ENCODE measurements at places on chromosomes 13 and 19.

DNA sequence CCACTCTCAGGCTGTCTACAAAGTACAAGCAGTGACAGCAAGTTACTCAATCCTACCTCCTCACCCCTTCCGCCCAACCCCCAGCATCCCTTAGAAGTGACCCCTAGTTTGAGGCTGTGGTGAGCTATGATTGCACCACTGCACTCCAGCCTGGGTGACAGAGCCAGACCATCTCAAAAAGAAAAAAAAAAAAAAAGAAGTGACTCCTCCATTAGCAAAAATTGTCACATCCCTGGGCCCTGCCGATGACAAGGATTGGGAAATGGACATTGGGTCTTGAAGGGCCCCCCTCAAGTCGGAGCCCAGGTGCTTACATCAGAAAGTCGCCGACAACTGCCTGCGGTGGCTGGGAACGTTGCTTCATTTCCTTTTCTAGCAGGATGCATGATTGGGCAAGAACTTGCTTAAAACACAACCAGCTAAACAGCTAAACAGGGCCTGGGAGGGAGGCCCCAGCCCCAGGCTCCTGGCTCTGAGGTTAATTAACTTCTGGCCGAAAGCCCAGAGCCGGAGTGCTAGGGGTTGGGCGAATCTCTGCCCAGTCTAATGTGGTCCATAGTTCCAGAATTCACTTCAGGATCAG is 15.3 kb downstream of the RAB3D start:
- no peak for DNase-seq

GRCh38 chr19:3075605-3076431 is 13.5 kb upstream of the TLE5 start:
- DNase-seq, result peak; percentile 70

DNA sequence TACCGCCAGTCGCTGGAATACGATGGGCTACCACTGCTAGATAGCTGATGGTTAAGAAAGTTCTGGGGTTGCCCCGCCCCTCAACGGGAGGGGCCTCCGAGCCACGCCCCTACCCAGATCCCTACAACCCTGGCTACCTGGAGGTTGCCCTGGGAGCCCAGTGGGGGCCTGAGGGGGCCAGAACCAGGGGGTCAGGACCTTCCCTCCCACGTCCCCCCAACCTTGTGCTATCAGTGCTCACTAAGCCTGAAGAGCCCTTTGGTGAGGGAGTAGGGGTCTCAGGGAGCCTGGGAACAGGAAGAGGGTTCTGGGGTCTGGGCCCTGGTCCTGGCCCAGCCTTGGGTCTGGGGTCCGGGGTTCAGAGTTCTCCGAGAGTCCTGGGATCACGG is 8.9 kb downstream of the OCEL1 start:
- no peak for DNase-seq

GRCh38 chr19:46731007-46731501 is 14.1 kb upstream of the PRKD2 start:
- DNase-seq, result no peak

GRCh38 chr13:48265217-48265815 is 32.3 kb downstream of the ITM2B start:
- DNase-seq, result no peak

DNA sequence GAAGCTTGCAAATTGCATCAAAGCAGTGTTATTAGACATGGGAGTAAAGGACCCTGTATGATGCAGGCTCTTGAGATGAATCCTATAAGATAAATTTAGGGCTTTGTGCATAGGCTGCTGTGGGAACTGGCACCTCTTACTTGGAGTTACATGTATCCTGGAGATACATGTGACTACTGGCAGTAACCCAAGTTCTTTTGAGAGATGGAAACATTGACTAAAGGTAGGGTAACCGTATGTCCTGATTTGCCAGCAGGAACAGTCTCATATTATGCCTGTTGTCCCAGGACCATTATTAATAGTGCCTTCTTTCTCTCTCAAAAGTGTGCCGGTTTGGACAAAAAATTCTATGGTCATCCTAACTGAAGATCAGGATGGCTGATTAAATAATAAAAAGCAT is 195.4 kb downstream of the LACC1 start:
- DNase-seq, result no peak

- no peak for DNase-seq
Observed at GRCh38 chr19:1811942-1812425, at the start of gene ATP8B3. Gene ATP8B3 (minus strand): TSS chr19:1812276. CDS start chr19:1811736, 540 bp downstream.

DNA sequence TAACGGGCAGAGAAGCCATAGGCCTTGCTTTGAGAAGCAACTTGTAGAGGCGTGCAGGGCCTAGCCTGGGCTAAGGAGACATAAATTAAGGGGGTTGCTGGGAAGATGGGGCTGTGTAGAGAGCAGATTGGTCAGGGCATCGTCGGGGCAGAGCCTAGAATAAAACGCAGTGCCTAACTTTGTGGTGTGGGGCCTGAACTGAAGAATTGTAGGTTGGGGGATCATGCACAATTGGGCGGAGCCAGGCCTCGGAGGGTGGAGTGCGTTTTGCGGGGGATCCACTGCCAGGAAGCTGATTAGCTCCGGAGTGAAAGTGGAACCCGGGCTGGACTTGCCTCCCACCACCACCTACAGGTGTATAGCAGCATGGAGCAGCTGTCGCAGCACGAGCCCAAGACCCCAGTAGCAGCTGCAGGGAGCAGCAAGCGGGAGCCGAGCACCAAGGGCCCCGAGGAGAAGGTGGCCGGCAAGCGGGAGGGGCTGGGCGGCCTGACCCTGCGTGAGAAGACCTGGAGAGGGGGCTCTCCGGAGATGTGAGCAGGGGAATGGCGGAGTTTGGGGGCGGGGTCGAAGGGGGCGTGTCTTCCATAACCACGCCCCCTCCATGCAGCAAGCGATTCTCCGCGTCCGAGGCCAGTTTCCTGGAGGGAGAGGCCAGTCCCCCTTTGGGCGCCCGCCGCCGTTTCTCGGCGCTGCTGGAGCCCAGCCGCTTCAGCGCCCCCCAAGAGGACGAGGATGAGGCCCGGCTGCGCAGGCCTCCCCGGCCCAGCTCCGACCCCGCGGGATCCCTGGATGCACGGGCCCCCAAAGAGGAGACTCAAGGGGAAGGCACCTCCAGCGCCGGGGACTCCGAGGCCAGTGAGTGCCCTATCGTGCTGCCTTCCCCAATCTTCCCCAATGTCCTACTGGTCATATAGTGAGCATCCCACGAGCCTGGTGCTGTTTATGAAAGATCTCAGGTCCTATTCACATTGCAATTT is 13.8 kb downstream of the DNASE2 start:
- DNase-seq, result peak; percentile 42

GRCh38 chr13:114062754-114063153 is 69.7 kb downstream of the RASA3 start:
- DNase-seq, result no peak

DNA sequence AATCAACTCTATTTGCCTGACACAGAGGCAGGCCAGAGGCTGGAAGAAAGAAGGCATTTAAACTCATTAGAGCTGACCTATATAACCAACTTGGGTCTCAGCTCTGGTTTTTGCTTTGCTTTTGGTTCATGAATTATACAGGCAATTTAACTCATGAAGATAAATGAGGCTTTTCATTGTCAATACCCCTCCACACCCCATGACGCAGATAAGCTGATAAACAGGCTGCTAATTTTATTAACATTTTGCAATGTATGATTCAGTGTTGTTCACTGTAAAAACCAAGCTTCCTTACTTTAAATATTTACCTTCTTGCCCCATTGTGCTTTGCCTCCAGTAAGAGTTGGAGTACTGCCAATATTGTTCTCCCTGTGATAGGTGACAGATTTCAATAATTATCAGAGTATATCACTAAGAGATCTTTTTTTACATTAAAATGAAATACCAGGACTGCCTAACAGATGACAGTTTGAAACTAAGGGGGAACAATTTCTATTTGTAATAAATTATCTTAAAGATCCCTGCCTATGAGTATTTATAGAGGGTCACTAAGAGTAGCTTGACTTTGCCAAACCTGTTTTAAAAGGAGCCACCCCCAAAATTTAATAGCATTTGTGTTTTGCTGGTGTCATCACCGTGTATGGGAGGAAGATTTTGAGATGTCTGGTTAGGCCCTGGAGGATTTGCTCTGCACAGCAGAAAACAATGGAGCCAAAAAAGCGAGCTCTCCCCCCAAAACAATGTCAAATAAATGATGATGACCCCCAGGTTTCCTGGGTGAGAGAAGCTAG is 472.7 kb upstream of the NBEA start:
- no peak for DNase-seq

DNA sequence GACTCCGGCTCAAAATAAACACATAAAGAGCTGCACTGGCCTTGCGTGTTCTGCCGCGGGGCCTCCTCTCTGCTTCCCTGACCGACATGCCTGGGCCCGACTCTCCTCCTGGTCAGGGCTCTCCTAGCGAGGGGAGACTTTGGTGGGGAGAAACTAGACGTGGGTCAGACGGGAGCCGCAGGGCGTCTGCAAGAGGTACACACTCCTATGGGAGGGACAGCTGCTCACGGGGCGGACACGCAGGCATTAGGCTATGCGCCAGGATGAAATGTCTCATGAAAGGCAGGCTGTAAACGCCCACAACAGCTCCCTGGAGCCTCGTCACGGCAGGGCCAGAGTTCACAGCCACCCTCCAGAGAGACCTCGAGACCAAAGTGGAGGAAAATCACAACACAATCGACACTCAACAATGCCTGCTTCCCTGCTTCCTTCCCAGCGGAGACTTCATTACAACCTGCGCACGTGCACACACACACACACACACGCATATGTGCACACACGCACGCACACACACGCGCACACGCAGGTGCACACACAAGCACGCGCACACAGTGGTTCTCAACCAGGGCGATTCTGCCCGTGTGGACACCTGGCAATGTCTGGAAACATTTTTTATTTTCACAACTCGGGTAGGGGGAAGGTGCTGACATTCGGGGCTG is 5.8 kb downstream of the SLC39A3 start:
- DNase-seq, result no peak

- DNase-seq, result no peak
Observed at GRCh38 chr13:76826527-76826926, 59.7 kb downstream of the KCTD12 start.

GRCh38 chr13:107067381-107067780 is 499.4 kb upstream of the ARGLU1 start:
- DNase-seq, result no peak

DNA sequence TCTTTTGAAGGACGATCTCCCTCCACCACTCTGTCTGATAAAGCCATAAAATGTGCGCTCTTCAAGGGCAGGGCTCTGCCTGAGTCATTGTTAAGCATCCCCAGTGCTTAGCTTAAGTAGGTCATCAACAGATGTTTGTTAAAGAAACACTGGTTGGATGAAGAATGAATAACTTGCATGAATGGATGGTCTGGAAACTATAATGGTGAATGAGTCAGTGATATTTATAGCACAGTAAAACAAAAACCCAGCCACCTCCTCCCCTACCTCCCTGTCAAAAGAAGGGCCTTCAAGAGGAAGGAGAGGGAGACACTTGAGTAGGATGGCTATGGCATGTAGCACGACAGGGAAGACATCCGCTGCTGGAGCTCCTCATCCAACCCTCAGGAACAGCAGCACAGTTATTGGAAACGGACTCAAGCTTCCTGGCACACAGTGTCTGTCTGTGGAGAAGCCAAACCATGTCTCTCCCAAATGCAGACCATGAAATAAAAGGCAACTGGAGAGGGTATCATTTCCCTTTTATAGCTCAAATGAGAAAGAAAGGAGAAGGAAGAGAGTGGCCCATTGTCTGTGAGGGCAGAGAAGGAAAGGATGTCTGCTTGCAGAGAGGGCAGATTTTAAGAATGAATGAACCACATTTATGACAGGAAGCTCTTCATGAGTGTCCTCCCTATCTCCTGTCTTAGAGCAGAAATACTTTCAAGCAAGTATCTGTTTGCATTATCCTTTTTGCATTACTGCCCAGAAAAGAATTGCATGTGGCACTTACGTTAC is 183.5 kb upstream of the UBL3 start:
- no peak for DNase-seq

DNA sequence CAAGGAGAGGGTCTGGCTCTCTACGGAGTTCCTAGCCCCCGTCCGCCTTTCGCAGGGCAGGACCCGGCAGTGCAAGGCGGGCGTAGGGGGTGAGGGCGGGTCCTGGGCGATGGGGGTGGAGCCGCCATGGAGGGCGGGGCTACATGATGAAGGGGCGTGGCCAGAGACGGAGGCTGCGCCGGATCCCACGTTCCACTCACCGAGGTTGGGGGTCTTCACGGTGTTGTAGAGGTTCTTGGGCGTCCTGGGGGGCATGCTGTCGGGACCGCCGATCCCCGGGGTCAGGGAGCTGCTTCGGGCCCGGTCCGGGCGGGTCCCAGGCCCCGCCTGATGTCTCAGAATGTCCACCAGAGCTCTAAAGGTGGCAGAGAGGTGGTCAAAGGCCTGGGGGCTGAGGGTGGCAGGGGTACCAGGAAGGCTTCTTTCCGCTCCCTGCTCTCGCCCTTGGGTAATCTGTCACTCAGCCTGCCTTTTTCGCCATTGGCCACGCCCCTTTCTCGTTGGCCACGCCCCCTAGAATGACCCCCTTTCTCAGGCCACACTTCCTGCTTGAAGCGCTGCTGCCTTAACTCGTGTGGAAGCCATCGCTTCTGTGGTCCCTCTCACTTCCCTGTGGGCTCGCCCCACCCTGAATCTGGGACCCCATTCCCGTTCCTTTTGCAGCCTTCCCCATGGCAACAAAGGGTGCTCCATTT is 2.5 kb downstream of the SHISA7 start:
- no peak for DNase-seq

DNA sequence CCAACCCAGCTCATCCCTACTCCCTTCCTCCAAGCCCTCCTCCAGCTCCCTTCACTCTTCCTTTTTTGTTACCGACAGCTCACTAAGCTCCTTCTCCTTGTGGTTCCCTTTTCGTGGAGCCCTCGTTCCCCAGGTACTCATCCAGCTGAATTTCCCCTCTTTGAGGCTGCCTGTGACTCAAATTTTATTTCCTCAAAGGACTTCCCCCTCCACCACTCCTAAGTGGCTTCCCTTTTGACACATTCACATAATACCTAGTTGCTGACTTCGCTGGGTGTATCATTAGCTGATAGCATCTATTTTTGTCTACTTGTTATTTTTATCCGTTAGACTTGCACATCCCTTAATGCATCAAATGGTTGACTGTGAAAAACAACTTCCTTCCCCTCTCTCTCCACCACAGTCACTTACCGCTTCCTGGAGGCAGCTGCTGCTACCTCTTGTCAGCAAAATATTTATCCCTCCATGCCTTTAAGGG is 14.5 kb downstream of the FFAR2 start:
- peak; percentile 23 for DNase-seq

GRCh38 chr13:89803839-89804238 is 1543.6 kb upstream of the MIR17HG start:
- no peak for DNase-seq

DNA sequence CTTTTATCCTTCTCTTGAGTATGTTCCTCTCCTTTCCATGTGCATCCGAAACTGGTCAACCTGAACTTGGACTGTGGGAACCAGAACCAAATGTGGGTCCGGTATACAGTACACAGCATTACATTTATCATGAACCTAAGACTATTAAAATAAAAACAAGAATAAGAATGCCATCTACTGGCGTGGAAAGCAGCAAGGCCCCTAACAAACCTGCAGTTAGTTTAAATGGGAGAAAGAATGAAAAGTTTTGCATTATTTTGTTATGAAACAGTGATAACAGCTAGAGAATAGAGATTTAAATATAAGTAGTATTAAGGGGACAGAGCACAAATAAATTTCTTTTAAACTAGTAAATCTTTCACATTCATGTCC is 159.5 kb downstream of the RBM26 start:
- no peak for DNase-seq

GRCh38 chr19:49581007-49581508 is at the start of gene PRRG2:
Gene PRRG2 (plus strand): TSS chr19:49581316. CDS start chr19:49583220, 1,904 bp downstream.
- DNase-seq, result no peak

GRCh38 chr19:19774354-19775033 is 41.6 kb upstream of the ZNF14 start:
- no peak for DNase-seq
